ENCODE measurements at places on chromosomes 1 and 21.

- no peak for DNase-seq
These were observed 101.1 kb downstream of the ZP4 start for GRCh38 chr1:237789619-237790018.

- DNase-seq, result no peak
These were observed 154.6 kb downstream of the RGS7 start for GRCh38 chr1:241202401-241202800.

DNA sequence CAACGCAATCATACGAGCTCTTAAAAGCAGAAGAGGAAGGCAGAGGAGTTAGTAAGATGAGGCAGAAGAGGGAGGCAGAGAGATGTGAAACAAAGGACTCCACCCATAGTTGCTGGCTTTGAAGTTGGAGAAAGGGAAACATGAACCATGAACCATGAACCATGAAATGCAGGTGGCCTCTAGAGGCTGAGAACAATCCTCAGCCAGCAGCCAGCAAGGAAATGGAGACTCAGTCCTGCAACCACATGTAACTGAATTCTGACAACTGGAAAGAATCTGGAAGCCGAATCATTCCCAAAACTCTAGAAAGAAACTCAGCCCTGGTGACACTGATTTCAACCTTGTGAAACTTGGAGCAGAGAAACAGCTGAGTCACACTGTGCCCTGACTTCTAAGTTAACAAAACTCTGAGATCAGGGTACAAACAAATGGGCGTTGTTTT is 10.1 kb downstream of the DIPK1A start:
- DNase-seq, result no peak

- peak; percentile 37 for DNase-seq
These were observed 286.2 kb upstream of the DUSP10 start for GRCh38 chr1:222028116-222028515.

- no peak for DNase-seq
These were observed 73.7 kb downstream of the LRRC8C start for GRCh38 chr1:89706700-89707012.

- DNase-seq, result no peak
These were observed 24.8 kb upstream of the ALDH4A1 start for GRCh38 chr1:18927082-18927653.

DNA sequence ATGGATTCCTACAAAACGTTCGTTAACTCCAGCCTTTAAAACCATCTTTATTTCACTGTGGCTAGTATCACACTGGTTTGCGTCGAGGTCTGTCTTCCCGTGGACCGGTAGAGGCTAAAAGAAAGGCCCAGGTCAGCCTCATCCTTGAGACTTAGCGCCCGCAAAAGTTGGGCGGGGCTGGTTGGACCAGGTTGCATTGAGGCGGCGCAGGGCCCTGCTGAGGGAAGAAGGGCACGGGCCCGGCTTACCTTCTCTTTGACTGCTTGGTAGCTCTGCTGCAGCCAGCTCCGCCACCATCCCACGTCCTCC is 455 bp downstream of the BSDC1 start:
- DNase-seq, result peak; percentile 61

DNA sequence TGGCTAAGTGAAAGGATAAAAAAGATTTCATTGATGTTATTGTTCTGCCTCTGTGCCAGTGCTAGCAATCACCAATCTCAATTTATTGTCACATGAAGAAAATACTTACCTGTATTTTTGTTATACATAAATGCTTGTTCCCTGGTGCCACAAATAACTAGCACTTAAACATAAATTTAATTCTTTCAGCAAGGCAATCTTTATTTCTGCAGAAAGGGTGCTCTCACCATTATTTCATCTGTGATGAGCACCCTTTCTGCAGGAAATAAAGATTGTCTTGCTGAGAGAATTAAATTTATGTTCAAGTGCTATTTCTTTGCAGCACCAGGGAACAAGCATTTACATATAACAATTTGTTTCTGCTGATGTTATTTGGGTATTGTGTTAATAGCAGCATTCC is 87.2 kb downstream of the DIRAS3 start:
- DNase-seq, result no peak

GRCh38 chr1:235093696-235094592 is 34.7 kb downstream of the TOMM20 start:
- DNase-seq, result peak; percentile 92
